Keratinocyte (primary cell): ENCODE measurements at places on chromosomes 1 and 21.

GRCh38 chr1:26768755-26769154, 19.0 kb upstream of the PIGV start:
- DNase-seq, result no peak

DNA sequence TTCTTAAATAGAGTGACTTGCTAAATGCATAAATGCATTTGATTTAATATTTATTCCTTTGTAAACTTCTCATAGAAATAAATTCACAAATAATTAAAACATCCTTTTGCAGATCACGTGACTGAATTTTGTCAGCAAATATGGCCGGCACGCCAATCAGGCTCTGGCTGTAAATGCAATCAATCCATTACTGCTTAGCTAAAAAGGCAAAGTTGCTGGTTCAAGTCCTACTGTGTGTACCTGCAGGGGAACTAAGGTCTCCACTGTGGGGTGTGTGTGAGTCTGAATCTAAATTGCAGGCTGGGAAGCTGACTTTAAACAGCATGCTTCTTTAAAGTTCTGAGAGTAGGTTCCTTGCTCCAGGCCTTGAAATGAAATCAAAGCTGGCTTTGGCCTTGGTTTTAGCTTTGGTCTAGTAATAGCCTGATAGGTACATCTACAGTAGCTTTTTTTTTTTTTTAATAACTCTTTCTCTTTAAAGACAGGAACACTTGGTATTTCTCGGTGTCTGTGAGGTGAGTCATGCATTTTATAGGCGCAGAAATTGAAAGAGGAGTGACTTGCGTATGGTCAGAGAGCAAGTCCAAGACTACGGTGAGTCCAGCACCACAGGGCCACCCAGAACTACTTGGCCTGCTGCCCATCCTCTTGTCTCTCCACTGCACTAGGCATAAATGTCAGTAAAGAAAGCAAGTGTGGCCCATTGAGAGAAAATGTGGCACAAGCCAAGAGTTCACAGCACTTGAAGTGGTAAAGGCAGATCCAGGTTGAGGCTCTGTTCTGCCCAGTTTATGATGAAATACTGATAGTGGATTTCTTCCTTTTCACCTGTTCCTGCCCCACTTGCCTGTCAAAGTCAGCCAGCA, 36.2 kb upstream of the LYST start:
- DNase-seq, result no peak

- no peak for DNase-seq
Measured at GRCh38 chr1:186976700-186977099, 148.0 kb downstream of the PLA2G4A start.

DNA sequence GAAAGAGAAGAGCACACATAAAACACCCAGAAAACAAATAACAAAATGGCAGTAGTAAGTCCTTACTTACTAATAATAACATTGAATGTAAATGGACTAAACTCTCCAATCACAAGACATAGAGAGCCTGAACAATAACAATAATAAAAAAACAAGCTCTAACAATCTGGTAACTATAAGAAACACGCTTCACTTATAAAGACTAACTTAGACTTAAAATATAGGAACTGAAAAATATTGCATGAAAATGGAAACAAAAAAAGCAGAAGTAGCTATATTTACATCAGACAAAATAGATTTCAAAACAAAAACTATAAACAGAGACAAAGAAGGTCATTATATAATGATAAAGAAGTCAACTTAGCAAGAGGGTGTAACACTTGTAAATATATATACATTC, 83.1 kb upstream of the LYPLAL1 start:
- DNase-seq, result no peak

DNA sequence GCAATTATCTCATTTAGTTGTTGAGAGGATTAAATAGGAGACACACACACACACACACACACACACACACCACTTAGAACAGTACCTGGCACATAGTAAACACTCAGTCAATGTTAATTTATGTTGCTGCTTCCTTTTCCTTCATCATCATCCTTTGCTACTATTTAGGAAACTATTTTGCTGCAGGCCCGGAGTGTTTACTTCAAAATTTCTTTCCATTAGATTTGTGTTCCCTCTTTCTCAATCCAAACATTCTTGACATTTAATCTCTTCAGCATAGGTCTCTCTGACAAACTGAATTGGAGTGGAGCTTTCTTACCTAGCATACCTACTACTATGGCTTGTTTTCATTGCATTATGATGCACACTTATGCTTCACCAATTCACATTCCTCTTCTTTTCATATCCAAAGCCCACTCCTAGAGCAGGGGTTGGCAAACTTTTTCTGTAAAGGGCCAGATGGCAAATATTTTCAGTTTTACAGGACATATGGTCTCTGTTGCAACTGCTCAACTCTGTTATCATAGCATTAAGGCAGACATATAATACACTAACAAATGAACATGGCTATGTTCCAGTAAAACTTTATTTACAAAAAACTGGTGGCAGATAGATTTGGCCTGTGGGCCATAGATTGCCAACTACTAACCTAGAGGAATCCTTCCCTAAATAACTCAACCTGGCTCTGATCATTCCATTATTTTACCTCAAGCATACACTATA, 49.5 kb downstream of the SCMH1 start:
- no peak for DNase-seq

- no peak for DNase-seq
Measured at GRCh38 chr21:41655259-41655658, 111.6 kb downstream of the RIPK4 start.

DNA sequence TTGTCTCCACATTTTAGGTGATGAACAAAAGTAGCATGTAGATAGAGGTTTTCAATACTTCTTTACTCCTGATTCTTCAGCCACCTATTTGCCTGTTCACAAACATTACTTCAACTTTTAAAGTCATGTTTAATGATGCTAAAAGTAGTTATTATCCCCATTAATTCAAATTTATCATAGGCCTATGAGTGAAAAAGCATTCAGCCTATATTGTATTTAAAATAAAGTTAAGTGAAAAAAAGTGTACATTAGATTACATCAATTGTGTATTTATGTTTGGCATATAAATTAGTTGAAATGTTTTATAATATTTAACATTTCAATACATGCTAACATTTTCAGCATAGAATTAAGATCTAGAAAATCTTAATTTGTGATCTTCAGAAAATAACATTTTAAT, 10.5 kb downstream of the CDKN2C start:
- DNase-seq, result no peak
